ENCODE measurements at places on chromosomes 6 and 20.
A peak's percentile ranks its signal among the peaks of the same experiment; 100 is the strongest.

- no peak for DNase-seq
Observed at GRCh38 chr6:74764486-74764885, 441.4 kb downstream of the COL12A1 start.

DNA sequence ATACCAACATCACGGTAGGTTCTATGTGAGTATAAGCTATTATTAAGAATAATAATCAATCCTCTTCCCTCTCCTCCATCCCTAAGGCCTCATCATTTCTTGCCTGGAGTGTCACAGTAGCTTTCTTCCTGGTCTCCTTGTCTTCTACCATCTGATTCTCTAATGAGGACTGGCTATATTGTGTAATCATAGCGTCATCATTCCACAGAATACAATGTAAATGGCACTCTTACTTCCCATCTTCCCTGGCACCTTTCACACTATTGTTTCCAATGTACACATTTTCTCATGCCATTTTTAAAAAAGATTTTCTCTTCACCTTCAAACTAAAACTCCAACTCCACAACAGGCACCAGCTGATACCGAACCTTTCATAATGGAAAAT lies 2.2 kb upstream of the BTN3A2 start:
- DNase-seq: no peak

- no peak for DNase-seq
Observed at GRCh38 chr20:24679448-24680047, 210.1 kb downstream of the SYNDIG1 start.

- DNase-seq: no peak
Observed at GRCh38 chr6:111591370-111591900, 14.2 kb downstream of the TRAF3IP2 start.

DNA sequence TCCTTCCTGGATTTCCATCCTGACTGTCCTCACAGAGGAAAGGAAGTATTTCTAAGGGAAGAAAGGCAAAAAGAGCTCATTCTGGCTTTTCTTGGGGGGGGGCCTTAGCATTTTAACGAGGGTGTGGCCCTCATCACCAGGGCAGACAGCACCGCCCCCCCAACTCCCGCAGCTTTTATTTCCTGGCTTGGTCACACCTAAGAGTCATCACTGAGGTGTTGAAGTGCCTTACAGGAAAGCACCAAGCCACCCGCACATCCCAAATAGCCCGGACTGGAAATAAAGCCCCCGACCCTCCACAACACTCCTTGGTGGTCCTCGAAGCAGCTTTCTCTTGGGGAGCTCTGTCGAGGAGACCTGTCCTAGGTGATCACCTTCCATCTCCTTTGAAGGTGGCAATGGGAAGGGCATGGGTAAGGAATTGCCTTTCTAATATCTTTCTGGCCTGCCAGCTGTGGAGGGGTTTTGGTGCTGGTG lies 1.3 kb downstream of the PTK7 start:
- DNase-seq: no peak

- peak; percentile 1 for DNase-seq
Observed at GRCh38 chr20:36018208-36018988, 50.0 kb downstream of the CNBD2 start.

DNA sequence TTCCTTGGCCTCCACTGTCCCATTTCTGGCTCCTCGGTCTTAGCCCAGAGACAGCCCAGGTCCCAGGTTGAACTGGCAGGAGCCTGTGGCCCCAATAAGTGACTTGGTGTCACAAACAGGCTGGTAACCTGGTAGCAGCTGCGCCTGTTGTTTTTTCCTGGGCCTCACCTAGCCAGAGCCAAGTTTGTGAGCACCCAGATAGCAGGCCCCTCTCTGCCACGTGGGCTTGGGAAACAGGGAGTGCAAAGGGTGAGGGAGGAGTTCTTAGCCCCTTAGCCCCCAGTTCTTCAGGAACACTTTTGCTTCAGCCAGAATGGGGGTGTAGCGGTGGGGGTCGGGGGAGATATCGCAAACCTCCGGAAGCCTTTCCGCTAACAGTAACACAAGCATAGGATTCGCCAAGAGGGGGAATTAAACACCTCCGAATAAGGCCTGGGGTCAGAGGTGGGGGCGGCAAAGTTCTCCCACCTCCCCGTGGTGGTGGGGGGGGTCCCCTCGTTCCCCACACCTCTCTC lies 760 bp downstream of the C6orf132 start:
- peak; percentile 24 for DNase-seq

DNA sequence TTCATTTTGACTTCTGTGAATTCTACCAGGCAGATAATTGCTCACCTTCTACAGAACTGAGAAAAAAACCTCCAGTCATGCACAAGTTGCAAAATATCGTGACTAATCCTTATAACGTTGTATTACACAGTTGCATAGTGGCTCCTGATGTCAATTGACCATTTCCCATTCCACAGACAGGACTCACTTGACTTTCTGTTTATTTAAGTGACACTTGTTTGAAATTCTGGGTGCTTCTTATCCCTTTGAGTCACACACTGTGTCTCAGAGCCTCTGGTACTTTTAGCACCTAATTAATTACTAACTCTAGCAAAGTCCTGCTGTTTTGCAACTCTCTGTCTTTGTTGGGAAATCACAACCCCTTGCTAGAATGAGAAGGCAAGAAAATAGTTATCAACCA lies 16.2 kb upstream of the RSPO3 start:
- no peak for DNase-seq

DNA sequence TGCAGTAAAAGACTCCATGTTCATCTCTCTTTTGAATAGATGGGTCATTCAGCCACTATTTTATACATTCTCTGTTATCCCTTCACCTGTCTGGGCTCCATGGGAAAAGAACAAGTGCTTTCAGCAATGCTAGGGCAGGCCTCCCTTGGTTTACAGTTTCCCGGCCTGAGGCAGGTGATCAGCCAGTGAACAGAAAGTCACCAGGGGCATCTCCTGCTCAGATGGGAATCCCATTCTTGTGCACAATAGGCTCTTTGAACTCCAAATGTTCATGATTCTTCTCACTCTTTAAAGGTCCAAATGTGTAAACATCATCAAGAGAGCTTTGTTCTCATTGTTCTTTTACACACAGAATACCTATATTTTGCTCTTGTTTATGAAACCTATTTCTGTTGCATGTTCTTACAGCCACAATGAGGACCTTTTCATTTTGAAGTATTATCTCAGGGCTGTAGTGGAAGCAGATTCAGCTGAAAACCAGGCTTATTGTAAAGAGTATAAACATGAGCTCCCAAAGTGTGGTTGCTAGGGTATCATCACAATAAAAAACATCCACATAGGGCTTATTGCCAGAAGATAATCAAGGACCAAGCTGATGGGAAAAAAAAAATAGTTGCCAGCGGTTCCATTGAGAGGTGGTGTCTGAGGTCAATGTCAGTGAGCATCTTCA lies 267.1 kb upstream of the SGK1 start:
- no peak for DNase-seq

- no peak for DNase-seq
Observed at GRCh38 chr20:19851861-19852260, 93.8 kb downstream of the RIN2 start.

DNA sequence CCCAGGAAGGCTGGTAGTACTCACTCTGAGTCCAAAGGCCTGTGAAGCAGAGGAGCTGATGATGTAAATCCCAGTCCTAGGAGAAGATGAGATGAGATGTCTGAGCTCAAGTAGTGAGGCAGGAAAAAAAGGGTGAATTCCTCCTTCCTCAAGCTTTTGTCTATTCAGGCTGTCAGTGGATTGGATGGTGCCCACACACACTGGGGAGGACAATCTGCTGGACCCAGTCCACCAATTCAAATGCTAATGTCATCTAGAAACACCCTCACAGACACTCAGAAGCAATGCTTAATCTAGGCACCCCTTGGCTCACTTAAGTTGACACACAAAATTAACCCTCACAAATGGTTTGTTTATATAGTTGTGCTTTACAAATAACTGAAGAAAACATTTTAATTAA lies 94.6 kb downstream of the CD109 start:
- no peak for DNase-seq

DNA sequence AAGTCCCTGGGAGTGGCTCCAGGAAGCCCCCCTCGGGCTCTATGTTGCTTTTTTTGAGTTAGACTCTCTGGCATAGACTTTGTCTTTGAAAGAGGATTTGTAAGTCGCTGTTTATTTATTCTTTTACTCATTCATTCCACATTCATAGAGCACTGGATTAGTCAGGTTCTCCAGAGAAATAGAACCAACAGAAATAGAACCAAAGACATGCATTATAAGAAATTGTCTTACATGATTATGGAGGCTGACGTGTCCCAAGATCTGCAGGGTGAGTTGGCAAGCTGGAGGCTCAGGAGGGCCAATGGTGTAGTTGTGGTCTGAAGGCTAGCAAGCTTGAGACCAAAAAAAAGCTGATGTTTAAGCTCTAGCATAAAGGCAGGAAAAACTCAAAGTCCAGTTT lies 98.3 kb upstream of the CHD6 start:
- DNase-seq: no peak

- DNase-seq: no peak
Observed at GRCh38 chr6:130981409-130981808, 81.6 kb downstream of the EPB41L2 start.

- DNase-seq: peak; percentile 75
Observed at GRCh38 chr20:63475209-63475608, 2.8 kb upstream of the KCNQ2 start.

DNA sequence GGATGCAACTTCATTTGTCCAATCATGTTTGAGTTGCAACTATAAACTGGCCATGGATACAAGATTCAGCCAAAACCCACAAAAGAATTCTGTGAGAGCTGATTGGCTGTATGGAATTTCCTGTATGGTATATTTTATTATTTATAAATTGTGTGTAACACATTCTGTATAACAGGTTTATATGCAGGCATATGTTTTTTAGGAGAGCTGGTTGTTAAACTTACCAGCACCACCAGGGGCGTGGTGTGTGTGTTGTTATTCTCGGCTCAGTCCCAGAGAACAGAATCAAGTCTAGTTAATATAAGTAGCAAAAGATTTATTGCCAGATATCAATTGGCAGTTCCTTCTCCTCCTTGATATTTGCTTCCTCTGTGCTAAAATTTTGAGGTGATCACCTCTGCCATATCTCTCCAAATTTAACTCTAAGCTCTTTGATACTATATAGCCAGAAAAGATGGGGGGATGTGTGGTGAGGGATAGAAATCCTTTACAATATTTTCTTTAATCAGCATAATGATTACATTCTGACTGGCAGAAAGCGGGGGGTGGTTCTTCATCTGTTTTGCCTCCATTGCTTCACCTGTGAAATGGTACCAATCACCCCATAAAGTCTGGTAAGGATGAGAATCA lies 22.9 kb downstream of the CNBD2 start:
- no peak for DNase-seq

DNA sequence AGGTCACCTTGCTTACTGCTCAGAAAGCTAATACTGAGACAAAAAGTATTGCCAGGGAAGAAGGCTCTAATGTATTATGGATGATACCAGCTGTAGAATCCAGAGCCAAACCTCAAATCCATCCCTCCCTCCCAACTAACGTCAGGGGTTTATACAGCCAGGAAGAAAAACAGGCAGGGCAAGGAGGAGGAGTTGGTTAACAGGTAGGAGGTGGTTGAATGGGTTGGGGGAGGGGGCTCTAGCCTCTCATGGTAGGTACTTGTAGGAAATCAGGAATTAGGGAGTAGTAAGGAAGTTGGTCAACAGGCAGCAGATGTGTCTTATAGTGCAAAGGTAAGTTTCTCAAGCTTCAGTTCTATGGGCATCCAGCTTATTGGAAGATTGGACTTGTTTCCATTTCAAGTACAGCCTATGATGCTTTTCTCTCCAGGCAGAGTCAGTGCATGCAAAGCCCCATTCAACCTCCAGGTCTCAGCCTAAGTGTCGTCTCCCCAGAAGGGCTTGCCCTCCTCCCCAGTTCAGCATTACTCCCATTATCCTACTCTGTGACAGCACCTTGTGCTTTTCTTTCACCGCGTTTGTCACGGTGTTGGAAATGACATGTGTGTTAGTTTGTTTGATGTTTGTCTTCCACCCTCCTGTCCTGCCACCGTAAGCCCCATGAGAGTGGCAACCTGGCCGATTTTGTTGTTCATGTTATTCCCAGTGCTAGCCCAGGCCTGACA lies 38.1 kb downstream of the PNLDC1 start:
- no peak for DNase-seq

- DNase-seq: no peak
Observed at GRCh38 chr6:33730611-33731010, 16.1 kb downstream of the IP6K3 start.

GRCh38 chr6:163926642-163927041 lies 512.1 kb downstream of the QKI start:
- DNase-seq: no peak

- no peak for DNase-seq
Observed at GRCh38 chr6:117110146-117110545, 155.2 kb upstream of the VGLL2 start.

GRCh38 chr6:144519426-144519825 lies 234.3 kb downstream of the UTRN start:
- no peak for DNase-seq

DNA sequence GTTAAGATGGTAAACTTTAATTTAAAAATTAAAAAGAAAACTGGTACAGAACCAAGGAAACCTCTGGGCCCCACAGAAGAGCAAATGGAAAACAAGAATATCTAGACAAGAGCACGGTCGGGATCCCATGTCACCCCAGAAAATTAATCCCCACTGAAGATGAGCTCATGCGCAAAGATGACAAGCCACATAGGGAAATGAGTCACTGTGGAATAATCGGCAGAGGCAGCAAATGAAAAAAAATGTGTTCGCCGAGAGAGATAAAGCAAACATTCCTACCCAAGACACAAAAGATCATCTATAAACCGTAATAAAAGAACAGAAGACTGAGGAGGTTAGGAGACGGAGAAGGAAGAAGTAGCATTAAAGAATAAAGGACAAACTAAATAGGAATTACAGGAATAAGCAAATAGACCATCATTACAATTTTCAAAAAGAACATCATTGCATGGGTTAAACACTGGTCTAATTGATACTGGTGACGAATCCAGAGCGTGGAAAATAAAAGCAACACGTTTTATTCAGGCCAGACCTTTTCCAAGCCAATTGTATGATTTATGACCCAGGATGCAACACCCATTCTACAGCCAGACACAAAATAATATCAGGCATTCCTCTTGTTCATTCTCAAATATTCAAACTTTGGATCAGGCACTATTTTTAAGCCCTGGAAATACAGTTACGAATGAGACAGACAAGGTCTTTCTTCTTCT lies 138.0 kb upstream of the ARID1B start:
- DNase-seq: no peak

DNA sequence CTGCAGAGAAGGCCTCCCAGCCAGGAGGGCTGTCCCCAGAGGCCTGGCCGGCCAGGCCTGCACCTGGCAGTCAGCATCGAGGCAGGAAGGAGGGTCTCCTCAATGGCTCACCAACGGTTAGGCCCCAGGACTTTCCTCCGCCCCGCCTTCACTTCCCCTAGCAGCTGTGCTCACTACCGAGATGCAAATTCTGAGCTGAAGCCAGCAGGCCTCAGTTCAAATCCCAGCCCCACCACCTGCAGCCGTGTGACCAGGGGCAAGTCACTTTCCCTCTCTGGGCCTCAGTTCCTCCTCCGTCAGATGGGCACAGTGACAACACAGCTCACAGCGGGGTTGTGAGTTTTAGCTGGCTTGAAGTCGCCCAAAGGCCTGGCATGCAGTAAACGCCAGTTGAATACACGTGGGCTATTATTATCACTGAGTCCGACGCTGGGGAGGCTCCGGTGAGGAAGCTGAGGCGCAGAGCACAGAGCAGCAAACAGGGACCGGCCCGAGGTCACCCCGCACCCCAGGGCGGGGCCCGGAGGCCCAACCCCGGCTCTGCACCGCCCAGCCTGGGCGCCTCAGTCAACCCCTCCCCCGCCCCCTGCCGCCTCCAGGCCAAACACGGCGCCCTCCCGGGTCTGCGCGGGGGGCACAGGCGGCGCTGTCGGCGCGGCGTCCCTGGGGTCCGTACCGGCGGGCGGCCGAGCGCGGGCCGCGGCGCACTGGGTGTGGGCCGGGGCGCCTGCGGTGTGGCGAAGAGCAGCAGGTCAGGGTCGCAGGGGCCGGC lies 671 bp downstream of the E2F1 start:
- no peak for DNase-seq
